Activated naive CD8-positive, alpha-beta T cell treated with anti-CD3 and anti-CD28 coated beads, Interleukin-2, amount 50 U/mL, for 16 hours (primary cell): ENCODE measurements at places on chromosomes 11 and 22.
A peak's percentile ranks its signal among the peaks of the same experiment; 100 is the strongest.

GRCh38 chr22:44889255-44889878 is 120.4 kb downstream of the PHF21B start:
- no peak for DNase-seq

GRCh38 chr11:102007567-102008437 is 39.4 kb upstream of the CFAP300 start:
- no peak for DNase-seq

DNA sequence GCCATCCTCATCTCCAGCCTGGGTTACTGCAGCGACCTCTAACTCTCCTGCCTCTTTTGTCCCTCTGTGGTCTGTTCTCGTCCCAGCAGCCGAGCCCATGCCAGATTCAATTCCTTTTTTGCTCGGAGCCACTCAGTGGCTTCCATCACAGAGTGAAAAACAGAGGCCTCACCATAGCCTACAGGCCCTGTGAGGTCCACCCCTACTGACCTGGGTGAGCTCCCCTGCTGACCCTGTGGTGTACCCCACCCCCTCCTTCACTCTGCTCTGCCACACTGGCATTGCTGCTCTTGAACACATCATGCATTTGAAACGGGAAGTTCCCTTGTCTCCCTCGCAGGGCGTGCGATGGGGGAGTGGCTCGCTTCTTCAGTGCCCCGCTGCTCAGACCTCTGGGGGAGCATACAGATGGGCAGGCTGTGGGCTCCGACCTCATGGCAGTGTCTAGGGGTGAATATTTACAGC is 2.1 kb downstream of the AIP start:
- peak; percentile 19 for DNase-seq

DNA sequence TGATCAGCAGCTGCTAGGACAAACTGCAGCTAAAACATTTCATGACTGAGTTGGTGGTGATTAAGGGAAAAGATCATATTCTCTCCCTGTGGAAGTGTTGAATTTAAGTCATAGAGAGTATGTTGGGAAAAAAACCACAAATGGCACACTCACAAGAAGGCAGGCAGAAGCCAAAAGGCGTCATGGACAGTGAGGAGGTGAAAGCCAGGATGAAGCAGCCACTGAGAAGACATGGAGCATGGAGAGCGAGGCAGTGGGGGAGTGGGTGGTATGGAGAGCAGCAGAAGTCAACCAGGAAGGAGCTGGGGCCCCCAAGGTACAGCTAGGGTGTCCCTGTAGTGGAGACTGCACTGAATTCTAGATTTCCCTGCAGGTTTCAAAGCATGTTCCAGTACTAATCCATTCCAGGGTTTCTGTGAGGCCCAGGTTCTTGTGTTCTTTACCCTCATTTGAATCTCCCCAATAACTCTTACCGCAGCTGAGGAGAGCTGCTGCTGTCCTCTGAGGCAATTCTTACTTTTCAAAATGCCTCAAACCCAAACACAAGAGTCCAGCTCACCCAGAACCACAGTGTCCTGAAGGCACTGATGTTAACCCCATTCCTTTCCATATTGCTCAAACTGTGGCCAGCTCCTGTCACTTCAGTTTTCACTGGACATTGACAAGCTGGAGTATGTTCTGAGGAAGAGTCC is 191.8 kb upstream of the E2F8 start:
- DNase-seq, result no peak

GRCh38 chr22:17043521-17043920 is 35.5 kb upstream of the GAB4 start:
- DNase-seq, result no peak

- no peak for DNase-seq
These were observed 127.2 kb upstream of the SYT13 start for GRCh38 chr11:45413156-45413858.

DNA sequence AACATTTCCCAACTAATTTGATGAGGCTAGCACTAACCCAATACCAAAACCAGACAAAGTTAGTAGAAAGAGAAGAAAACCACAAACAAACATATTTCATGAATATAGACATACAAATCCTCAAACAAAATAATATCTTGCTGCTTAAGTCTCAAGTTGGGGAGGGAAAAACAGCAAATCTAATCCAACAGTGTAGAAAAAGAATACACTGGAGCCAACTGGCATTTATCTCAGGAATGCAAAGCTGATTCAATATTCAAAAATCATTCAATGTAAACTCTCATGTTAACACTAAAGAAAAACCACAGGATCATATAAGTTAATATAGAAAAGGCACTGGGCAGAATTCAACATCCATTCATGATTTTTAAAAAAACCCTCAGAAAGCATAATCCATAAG is 18.2 kb downstream of the GNB1L start:
- DNase-seq, result no peak
